Sigmoid colon (tissue), 7 donors: ENCODE measurements at places on chromosomes 6 and 20. TPM values are rescaled to one million over a fixed set of nuclear protein-coding genes. Genes with fewer than 3 reads are reported as not detected.

The KHDC1 gene
- 0.95 TPM for total RNA-seq

The ADNP gene
- total RNA-seq: 41.5 TPM

The PAX1 gene
- total RNA-seq: not detected

The LY6G6D gene
- total RNA-seq: 6.4 TPM

The VWA7 gene
- 0.71 TPM for total RNA-seq

The C2 gene
- 17.7 TPM for total RNA-seq

The MYLK2 gene
- not detected for total RNA-seq

The ZNF165 gene
- 0.99 TPM for total RNA-seq

The FOXQ1 gene
- not detected for total RNA-seq

The EEF1A1 gene
- 11,827 TPM for total RNA-seq

The HS3ST5 gene
- total RNA-seq: 1.1 TPM

The UTRN gene
- total RNA-seq: 143 TPM

The SSTR4 gene
- total RNA-seq: not detected

The MACROD2 gene
- 9.3 TPM for total RNA-seq

The SIRPB1 gene
- 0.36 TPM for total RNA-seq

GRCh38 chr6:169961772-169962561, 210.5 kb downstream of the ERMARD start:
- DNase-seq: peak; percentile 75

- DNase-seq: no peak
These were observed 180.0 kb upstream of the SMLR1 start for GRCh38 chr6:130647246-130647645.

GRCh38 chr6:10951675-10952282, 64.9 kb downstream of the SYCP2L start:
- DNase-seq: no peak

DNA sequence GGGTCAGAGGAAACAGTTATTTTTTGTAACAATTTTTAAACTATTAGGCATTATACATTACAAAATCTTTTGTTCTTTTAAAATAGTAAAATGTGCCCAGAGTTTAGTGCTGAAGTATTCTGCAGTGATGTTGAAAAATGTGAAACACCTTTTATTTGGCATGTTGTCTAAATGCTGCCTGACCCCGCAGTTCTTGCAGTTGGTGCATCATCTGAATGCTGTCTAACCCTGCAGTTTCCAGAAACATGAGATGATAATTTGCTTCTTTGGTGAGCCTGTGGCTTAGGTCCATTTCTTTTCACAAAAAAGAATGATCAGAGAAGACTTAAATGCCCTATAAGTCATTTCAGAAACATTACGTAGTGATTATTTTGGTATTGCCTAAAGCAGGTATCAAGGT, 82.4 kb downstream of the RNF217 start:
- no peak for DNase-seq

- DNase-seq: no peak
These were observed 10.3 kb upstream of the R3HDML start for GRCh38 chr20:44326391-44327159.

DNA sequence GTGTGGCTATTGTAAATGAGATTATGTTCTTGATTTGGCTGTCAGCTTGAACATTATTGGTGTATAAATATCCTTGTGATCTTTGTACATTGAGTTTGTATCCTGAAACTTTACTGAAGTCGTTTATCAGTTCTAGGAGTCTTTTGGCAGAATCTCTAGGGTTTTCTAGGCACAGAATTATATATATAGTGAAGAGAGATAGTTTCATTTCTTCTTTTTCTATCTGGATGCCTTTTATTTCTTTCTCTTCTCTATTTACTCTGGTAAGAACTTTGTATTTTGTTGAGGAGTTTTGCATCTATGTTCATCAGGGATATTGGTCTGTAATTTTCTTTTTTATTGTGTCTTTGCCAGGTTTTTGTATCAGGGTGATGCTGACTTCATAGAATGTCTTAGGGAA, 589.2 kb upstream of the MAN1A1 start:
- DNase-seq: no peak

- DNase-seq: no peak
These were observed 14.8 kb downstream of the ARHGAP40 start for GRCh38 chr20:38616457-38616856.

GRCh38 chr6:16179970-16180431, 51.1 kb downstream of the MYLIP start:
- DNase-seq: no peak

- no peak for DNase-seq
These were observed 11.2 kb upstream of the ZBTB46 start for GRCh38 chr20:63842258-63842657.

DNA sequence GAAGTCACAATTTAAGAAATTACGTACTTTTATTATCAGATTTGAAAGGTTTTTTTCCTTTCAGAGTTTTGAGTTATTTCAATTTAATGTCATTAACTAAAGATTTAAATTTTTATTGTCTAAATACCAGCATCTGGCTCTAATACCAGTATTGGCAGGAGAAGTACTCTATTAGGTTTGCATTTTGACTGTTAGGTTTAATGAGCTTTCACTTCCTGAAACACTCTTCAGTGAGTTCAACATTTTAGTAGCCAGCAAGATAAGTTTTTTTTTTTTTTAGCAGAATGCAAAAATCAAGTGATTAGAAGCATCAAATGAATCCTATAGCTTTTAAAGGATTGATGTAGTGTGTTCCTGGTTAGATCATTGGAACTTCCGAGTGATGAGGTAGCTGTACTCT, 34.0 kb upstream of the SCGN start:
- DNase-seq: no peak

GRCh38 chr6:80541181-80541580, 434.7 kb downstream of the BCKDHB start:
- DNase-seq: no peak

GRCh38 chr6:17836293-17836692, 129.6 kb upstream of the NUP153 start:
- no peak for DNase-seq

- no peak for DNase-seq
These were observed 13.2 kb downstream of the SLCO4A1 start for GRCh38 chr20:62655282-62656196.

- no peak for DNase-seq
These were observed 46.5 kb downstream of the KIF16B start for GRCh38 chr20:16526433-16527380.

- no peak for DNase-seq
These were observed 186.6 kb downstream of the MBOAT1 start for GRCh38 chr6:20025681-20026080.

DNA sequence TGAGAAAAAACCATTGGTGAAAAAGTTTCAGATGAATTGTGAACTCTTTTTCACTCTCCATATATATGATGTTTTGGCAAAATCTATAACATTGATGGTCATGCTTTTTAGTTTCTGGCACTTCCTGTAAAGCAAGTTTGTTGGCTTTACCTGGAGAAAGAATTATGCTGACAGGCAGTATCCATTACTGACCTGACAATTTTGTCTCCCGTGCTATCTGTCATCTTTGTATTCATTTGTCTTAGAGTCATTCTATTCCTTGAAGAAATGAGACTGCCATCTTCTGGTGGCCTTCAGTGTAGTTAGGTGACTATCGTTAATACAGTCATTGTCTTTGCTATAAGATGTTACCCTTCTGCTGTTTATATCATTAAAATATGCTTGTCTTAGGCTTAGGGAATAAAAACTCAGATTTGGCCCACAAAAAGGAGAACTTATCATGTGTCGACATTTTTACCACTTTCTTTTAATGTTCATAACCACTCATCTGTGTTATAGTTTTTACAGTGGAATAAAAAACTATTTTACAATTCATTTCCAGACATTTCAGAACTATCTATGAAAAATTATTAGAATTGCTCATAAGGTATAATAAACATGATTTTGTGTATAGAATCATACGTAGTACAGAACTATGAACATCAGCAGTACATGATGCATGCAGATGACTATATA, 707.0 kb downstream of the EPM2A start:
- no peak for DNase-seq

DNA sequence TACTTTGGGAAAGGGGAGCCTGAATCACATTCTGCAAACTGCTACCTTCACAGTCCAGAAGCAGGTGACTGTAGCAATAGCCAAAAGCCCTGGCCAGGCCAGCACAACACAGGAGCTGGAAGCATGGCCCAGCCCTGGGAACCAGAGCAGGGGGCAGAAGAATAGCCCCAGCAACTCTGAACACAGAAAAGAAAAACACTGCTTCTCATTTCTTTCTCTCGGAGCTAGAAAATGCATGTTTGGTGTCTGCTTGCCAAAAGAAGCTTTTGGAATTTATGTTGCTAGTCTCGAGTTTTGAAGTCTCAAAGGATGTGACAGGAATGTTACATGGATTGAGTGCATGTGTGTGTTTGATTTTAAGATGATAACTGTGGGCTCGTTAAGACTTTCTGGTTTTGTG, 79.8 kb upstream of the SCAF8 start:
- no peak for DNase-seq

GRCh38 chr6:16700202-16700915, 60.9 kb downstream of the ATXN1 start:
- no peak for DNase-seq

DNA sequence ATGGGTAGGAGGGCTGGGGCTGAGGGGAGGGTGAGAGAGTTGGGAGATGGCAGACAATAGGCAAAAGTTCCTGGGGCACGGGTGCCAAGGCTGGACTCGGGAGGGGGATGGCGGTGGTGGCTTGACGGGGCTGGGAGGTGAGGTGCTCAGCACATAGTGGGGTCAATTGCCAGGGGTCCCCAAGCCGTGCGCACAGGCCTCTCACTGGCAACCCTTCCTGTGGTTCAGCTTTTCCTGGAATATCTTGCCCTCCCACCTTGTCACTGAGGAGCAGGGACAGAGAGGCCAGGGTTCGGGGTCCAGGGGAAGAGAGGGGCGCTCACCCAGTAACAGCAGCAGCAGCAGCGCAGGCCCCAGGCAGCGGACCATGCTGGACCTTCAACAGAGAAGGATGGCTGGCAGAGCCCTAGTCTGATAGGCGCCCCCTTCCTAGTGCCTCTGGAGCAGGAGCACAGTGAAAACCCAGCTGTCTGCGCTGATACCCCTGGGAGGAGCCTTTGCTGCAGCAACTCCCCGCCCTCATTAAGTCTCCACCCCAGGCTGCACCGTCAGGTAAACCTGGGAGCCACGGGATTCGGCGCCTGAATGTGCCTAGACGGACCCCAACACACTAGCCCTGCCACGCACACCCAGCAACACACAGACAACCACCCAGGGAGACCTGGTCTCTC, at the start of gene GFRA4:
TSS of gene GFRA4 (minus strand) at position 369 of the 671 bp plus-strand sequence. CDS start at position 369, 0 bp downstream.
- peak; percentile 60 for DNase-seq

DNA sequence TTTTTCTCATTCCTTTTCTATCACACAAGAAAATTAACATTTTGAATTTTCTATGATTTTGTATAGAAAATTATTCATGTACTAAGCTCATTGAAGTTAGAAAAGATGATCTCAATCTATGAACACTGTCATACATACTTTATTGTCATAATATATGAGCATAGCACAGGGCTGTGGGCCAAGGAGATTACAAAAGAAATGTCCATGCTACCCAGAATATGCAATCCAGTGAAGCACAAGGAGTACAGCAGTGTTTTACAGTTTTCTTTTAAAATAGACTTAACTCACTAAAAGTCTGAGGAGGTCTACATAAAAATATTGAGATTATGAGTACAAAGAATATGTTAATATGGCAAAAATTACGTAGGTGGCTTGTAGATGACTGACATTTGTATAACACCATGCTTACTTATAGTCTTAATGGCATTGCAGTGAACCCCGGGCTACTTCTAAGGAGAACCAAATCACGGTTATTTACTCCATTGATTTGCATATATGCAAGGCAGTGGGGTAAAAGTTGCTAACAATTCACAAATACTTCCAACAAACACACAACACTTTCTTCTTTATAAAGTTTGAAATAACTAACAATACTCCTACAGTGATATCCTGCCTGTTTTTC, 257.1 kb downstream of the BCKDHB start:
- DNase-seq: no peak

- DNase-seq: no peak
These were observed 125.6 kb downstream of the CARMIL1 start for GRCh38 chr6:25404693-25405169.

GRCh38 chr20:60132162-60132826, 174.1 kb downstream of the CDH26 start:
- no peak for DNase-seq

DNA sequence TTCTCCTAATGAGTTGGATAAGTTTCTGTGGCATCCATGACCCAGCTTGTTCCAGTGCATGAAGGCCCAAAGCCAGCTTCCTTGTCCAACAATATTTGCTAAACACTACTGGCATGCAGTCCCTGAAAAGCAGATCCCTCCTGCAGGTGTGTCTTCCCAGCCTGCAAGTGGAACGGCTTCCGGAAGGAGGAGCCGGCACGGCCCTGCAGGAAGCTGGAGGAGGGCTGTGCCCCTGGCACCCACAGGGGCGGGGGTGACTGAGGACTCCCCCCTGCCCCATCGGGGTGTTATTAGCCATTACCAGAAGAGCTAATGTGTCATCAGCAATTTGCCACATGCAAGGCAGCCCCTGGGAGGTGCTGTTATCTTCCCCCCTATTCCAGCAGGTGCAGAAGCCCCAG, 27.4 kb downstream of the NPEPL1 start:
- peak; percentile 34 for DNase-seq

DNA sequence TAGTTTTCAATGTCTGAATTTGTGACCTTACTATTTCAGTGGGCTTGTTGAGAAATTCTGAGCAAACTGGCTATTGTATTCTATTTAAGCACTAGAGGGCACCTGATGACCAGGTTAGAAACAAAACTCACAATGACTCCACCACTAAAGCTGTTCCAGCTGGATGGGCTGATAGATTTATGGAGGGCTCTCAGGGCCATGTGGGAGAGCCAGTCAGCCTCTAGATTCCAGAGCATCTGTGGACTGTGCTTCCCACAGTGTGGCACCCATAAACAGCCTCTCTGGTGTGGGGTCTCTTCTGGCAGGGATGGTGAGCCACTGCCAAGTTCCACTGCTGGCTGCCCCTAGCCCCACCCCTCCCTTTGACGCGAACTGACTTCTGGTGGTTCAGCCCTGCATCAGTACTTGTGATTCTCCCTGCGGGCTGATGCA, 29.2 kb downstream of the C6orf58 start:
- DNase-seq: no peak

DNA sequence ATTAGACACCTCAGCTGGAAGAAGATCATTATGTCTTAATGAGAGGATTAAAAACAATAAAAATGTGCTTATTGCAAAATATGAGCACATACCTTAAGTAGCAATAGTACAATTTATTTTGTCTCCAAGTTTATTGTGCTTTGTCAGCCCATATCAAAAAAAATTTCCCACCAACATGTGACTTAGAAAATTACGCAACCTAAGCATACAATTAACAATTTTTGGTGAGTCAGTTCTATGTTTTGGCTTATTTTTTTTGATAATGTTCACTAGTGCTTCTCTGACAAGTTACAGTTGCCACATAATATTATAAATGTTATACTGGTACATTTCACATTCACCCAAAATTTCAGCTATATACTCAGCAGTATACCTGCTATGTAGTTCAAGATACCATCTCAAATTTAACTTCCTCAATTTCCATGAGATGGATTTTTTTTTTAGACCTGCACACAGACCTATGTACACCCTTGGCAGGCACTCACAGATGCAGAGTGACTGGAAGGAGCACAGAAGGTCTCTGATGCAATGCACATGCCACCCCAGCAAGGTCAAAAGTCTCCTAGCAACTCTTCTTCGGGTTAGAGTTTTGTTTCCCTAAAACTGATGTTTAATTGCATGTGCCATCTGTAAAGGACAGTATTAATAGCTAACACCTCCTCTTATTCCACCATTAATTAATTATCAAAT, 112.4 kb downstream of the PRKN start:
- no peak for DNase-seq

- no peak for DNase-seq
These were observed 9.1 kb upstream of the JAG1 start for GRCh38 chr20:10682939-10683338.
